Muscle of arm (tissue), 14 donors: ENCODE measurements at places on chromosomes 7 and 10. TPM values are rescaled to one million over a fixed set of nuclear protein-coding genes. Genes with fewer than 3 reads are reported as not detected.

SLC26A4 gene
- polyA plus RNA-seq, result 1.6 TPM

AGBL3 gene
- 4.6 TPM for polyA plus RNA-seq

AKR1C2 gene
- polyA plus RNA-seq, result 14.9 TPM

- DNase-seq, result peak; percentile 38
These were observed 15.2 kb upstream of the PPP2R2D start for GRCh38 chr10:131885391-131886165.

GRCh38 chr7:142248-142941 lies 50.0 kb upstream of the FAM20C start:
- DNase-seq, result no peak

- DNase-seq, result no peak
These were observed 78.6 kb downstream of the NRF1 start for GRCh38 chr7:129689995-129690581.

GRCh38 chr7:28413011-28413410 lies 693 bp downstream of the CREB5 start:
- no peak for DNase-seq

DNA sequence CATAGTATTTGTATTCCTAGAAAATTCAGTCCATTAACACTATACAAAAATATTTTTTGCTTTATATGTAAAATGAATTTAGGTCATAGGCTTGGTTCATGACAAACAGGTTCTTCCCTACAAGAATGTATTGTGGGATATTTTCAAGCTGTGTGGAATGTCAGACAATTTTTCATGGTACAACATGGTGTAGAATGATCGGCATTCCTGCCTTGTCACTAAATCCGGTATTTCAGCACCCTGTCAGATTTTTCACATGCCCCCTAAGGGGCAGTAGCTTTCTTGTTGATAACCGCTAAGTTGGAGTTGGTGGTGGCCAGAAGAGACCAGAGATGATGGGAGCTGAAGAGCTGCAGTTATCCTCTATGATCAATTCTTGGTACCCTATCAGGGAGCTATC lies 154.3 kb downstream of the SORCS3 start:
- no peak for DNase-seq

GRCh38 chr10:32256613-32257437 lies 90.1 kb downstream of the EPC1 start:
- DNase-seq, result peak; percentile 52

- DNase-seq, result no peak
These were observed 1.4 kb downstream of the NUDT1 start for GRCh38 chr7:2243458-2243857.

GRCh38 chr10:11782793-11783557 lies 40.2 kb upstream of the PROSER2 start:
- DNase-seq, result peak; percentile 47

DNA sequence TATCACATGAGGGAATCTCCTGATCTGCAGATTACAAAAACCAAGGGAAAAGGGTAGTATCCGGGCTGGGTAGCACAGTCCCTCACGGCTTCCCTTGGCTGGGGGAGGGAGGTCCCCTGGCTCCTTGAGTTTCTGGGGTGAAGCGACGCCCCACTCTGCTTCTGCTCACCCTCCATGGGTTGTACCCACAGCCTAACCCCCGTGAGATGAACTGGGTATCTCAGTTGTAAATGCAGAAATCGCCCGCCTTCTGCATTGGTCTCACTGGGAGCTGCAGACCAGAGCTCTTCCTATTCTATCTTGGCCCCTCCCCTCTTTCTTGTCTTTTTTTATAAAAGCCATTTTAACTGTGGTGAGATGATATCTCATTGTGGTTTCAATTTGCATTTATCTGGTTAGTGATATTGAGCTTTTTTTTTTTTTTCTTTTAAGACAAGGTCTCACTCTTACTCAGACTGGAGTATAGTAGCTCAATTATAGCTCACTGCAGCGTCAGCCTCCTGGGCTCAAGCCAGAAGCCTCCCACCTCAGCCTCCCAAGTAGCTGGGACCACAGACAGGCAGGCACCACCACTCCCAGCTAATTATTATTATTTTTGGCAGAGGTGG lies 87.8 kb downstream of the ABCC2 start:
- no peak for DNase-seq
